ENCODE measurements at places on chromosomes 3 and 15. TPM values are rescaled to one million over a fixed set of nuclear protein-coding genes. Genes with fewer than 3 reads are reported as not detected.

The TNFAIP8L3 gene
- 4.1 TPM for polyA plus RNA-seq

The ASB14 gene
- polyA plus RNA-seq, result not detected

The BCHE gene
- polyA plus RNA-seq, result 5.9 TPM

The LTF gene
- 0.55 TPM for polyA plus RNA-seq

The CCDC80 gene
- 19.7 TPM for polyA plus RNA-seq

The AP3B2 gene
- 28.9 TPM for polyA plus RNA-seq

All from adrenal gland (tissue), 19 donors.